ENCODE measurements at places on chromosomes 1 and 21. TPM values are rescaled to one million over a fixed set of nuclear protein-coding genes. Genes with fewer than 3 reads are reported as not detected.
A peak's percentile ranks its signal among the peaks of the same experiment; 100 is the strongest.

Gene SELE
- total RNA-seq, result 4.5 TPM

Gene BCAS2
- total RNA-seq, result 28.8 TPM

Gene VSIG8
- total RNA-seq, result 0.23 TPM

Gene IL10
- 3.4 TPM for total RNA-seq

DNA sequence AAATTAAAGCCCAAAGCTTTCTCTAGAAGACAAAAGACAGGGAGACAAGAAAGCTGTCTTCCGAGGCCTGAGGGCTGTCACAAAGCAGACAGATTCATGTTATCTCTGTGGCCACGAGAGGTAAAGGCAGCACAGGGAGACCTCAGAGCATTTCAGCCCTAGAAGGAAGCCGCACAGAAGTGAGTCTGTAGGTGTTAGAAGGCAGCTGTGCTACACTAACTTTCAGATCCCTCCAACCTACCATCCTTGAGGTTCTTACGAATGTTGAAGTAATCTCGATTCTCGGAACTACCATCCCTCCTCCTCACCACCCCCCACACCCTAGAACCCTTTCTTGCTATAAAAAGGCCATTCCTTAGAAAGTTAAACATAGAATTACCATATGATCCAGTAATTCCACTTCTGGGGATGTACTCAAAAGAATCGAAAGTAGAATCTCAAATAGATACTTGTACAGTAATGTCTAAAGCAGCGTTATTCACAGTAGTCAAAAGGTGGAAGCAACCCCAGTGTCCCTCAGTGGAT is 21.5 kb upstream of the LYST start:
- DNase-seq, result no peak

GRCh38 chr1:175287377-175287776 is 94.8 kb upstream of the KIAA0040 start:
- DNase-seq, result no peak

GRCh38 chr1:229070168-229070567 is 200.7 kb upstream of the RAB4A start:
- peak; percentile 94 for DNase-seq

GRCh38 chr21:34571994-34572393 is 42.9 kb downstream of the RCAN1 start:
- DNase-seq, result no peak

- peak; percentile 12 for DNase-seq
Measured at GRCh38 chr1:31981972-31982371, 31.7 kb upstream of the KHDRBS1 start.

- DNase-seq, result no peak
Measured at GRCh38 chr1:78003070-78003746, 1.5 kb upstream of the DNAJB4 start.

GRCh38 chr1:150302902-150303301 is 9.2 kb downstream of the MRPS21 start:
- DNase-seq, result no peak

- no peak for DNase-seq
Measured at GRCh38 chr1:12230549-12231275, 882 bp downstream of the VPS13D start.

Data from lung (tissue), 17 donors.